ENCODE measurements at places on chromosomes 5 and 9.

DNA sequence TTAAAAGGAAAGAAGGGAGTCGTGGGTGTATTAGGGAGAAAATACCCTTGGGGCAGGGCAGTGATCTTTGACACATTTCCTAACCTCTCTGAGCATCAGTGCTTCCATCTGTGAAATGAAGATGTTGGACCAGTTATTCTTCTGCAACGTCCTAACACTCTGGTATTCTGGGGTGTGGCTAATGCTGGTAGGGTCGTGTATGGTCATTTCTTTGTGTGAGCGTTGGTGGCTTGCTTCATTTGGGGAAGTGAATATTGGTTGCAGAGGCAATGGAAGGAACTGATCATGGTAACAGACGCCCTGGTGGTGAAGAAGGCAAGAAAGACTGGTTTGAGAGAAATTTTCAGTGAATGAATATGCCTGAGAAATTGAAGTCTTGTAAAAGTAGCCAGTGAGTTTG lies 67.9 kb upstream of the TTC23L start:
- peak; percentile 36 for DNase-seq

DNA sequence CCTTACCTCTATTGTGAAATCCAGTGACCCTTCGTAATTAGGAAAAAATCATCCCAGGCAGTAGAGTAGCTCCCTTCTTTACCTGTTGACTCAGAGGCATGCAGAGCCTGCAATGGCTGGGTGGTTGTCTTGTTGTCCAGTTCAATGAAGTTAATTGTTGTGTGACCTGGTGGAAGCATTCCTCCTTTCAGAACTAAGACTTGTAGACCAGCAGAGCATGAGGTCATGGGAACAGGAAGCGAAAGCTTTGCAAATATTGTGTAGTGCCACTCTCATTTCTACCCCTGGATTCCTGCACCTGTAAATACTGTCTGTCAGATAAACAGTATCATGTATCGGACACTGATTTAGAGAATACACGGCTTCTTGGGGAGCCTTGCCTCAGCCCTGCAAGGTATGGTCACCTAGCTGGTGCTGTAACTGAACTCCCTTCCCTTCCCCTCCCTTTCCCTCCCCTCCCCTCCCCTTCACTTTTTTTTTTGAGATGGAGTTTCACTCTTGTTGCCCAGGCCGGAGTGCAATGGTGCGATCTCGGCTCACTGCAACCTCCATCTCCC lies 5.7 kb upstream of the PRXL2C start:
- DNase-seq = no peak

DNA sequence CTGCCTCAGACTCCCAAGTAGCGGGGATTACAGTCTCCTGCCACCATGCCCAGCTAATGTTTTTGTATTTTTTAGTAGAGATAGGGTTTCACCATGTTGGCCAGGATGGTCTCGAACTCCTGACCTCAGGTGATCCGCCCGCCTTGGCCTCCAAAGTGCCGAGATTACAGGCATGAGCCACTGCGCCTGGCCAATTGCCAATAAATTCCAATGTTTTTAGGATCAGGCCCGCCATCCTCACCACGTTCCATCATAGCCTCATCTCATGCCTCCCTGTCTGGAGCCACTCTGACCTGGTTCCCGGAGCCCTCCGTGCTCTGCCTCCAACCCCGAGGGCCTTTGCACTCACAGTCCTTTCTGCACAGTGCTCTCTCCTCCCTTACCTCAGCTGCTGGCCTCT lies 71.5 kb upstream of the RAPGEF1 start:
- no peak for DNase-seq

- no peak for DNase-seq
Measured at GRCh38 chr5:135025730-135026644, 8.0 kb downstream of the PITX1 start.

- no peak for DNase-seq
Measured at GRCh38 chr5:123937230-123937629, 425.3 kb downstream of the CSNK1G3 start.

DNA sequence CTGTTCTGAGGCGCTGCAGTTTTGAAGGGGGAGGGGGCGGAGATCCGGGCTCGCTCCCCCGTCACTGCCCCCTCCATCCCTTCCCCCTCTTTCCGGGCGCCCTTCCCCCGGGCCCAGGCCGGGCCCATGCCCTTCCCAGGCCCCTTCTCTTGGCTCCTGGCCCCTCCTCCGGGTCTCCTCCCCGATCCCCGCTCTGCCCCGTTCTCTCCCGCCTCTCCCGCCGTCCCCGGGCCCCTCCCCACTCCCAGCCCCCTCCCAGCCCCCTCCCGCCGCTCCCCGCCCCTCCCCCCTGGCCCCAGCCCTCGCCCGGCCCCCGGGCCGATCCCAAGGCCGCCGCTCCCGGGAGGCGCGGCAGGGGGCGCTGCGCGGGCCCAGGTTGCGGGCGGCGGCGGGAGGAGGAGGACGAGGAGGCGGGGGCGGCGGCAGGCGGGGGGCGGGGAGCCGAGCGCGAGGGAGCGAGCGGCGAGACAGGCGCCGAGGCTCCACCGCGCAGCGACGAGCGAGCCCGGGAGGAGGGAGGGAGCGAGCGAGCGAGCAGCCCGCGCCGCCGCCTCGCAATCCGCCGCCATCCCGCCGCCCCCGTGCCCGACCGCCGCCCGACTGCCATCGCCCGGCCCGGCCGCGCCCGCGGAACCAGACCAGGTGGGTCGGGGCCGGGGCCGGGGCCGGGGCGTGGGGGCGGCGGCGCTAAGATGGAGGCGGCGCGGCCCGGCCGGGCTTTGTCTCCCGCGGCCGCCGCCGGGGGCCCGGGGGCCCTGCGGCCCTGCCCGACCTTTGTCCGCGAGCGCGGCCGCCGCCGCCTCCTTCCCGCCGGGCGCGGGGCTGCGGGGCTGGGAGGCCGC lies at the start of gene PRRC2B:
TSS of gene PRRC2B (plus strand) at position 465 of the 842 bp plus-strand sequence. CDS start 36,059 bp downstream, outside the sequence.
- DNase-seq = peak; percentile 98

DNA sequence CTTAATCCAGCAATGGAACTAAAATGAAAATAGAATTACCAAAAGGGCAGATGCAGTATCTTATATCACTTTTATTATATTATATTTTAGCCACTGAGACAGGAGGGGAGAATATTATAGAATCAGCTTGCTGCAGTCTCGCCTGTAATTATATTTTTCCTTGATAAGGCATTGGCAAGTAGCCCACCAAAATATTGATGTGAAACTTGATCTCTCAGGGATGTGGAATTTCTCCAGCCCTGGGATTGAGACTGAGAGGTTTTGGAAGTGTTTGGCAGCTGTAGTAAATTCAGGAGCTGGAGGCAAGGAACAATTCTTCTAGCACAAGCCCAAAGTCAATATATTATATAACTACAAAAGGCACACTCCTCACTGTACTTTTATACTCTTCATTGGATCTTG lies 142.1 kb upstream of the ADAMTSL1 start:
- no peak for DNase-seq

GRCh38 chr5:145027286-145027685 lies 807.9 kb downstream of the PRELID2 start:
- no peak for DNase-seq

DNA sequence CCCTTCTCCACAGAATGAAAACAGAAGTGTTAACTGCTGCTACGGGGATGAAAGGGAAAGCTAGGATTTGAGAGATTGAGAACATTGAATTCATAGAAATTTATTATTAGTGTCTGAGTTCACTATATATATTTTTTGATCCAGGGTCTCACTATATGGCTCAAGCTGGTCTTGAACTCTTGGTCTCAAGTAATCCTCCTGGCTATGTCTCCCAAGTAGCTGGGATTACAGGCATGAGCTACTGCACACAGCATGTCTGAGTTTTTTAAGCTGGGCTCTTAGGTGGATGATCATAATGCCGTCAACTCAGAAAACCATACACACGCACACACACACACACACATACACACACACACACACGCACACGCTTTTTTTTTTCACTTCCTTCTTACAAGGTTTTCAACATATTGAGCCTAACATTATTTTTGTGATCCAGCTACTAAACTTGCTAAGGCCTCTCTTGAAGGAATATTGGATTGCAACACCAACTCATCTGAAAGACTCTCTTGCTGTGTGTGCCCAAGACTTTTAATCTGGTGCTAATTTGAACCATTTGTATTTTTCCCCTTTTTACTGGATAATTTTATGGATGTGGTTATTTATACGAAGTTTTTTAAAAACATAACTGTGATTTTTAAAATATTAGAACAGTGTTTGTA lies 1045.4 kb downstream of the DTWD2 start:
- no peak for DNase-seq

- no peak for DNase-seq
Measured at GRCh38 chr9:136031741-136032730, 63.1 kb downstream of the NACC2 start.

DNA sequence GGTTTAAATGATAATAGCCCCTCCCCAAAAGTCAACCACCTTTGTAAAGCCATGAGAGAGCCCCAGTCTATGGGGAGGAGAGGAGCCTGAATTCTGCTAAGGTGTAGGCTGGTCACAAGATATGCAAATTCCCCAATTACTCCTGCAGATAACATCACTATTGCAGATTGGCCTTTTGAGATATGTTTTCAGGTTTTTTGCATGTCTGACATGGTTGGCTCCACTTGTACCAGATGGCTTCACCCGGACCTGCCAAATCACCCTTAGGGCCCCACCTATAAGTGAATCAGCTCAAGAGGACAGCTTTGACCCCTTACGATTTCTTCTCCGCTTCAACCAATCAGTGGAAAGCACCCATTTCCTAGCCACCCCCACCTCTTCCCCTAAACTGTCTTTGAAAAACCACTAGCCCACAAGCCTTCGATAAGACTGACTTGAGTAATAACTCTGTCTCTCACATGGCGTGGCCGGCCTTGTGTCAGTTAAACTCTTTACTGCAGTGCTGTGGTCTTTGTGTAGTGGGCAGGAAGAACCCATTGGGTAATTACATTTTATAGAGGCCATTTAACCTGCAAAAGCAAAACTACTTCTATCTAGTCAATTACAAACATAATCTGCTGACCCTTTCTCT lies 69.7 kb downstream of the PRLR start:
- no peak for DNase-seq

DNA sequence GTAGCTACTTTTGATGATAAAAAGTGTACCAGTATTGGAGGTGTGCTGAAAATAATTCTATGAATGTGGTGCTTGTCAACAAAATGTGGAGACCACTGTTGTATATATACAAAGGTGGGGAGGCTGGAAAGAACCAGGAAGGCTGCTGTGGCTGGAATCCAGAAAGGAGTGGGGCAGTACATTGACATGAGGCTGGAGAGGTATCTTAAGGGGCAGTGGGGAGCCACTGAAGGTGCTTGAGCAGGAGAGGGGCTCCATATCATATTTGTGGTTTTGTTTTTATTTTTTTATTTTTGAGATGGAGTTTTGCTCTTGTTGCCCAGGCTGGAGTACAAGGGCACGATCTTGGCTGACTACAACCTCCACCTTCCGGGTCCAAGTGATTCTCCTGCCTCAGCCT lies 87.9 kb upstream of the NEURL1B start:
- no peak for DNase-seq

DNA sequence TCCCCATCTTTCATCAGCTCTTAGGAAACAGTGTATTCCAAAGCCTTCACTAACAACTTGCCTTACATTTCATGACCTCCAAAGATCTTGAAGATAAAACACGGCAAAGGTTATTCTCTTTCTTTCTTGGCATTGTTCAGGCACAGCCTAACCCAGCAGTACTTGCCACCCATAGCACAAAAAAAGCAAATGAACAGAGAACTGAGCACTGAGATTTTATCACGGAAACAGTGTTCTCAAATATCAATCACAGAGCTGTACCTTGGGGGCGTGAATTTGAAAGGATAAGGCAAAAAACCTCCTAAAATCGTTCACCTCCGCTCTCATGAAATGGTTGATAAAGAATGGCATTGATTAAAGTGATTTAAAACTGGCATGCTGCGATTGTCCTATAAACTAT lies 16.9 kb upstream of the KCNV2 start:
- no peak for DNase-seq

DNA sequence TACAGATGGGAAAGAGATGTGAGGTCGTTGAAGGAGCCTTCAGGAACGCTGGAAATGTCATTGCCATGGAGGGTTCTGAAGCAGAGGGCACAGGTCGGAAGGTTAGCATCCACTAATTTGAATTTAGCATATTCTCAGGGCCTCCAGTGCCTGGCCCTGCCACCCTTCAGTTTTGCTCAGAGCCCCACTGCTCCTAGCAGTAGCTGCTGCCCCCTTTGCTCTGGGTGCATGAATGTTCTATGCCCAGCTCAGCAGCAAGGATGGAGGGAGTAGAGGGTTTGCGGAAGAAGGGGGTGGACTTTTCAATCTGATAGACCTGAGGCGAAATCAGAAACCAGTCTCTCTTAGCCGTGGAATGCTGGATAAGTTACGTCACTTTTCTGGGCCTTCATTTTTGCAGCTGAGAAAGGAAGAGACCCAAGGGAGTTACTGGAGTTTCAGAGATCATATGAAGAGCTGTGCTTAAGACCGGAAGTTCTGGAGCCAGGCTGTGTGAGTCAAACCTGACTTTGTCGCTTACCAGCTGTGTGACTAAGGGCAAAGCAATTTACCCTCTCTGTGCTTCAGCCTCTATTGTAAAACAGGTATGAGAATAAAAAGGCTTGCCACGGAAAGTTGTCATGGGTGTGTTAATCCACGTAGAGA lies 133.2 kb upstream of the PANK3 start:
- no peak for DNase-seq

GRCh38 chr9:35490910-35491465 lies 1.1 kb downstream of the RUSC2 start:
- no peak for DNase-seq

- no peak for DNase-seq
Measured at GRCh38 chr5:66122379-66123034, 21.6 kb upstream of the SREK1 start.

- DNase-seq = no peak
Measured at GRCh38 chr5:142221091-142221860, 103.5 kb downstream of the SPRY4 start.

DNA sequence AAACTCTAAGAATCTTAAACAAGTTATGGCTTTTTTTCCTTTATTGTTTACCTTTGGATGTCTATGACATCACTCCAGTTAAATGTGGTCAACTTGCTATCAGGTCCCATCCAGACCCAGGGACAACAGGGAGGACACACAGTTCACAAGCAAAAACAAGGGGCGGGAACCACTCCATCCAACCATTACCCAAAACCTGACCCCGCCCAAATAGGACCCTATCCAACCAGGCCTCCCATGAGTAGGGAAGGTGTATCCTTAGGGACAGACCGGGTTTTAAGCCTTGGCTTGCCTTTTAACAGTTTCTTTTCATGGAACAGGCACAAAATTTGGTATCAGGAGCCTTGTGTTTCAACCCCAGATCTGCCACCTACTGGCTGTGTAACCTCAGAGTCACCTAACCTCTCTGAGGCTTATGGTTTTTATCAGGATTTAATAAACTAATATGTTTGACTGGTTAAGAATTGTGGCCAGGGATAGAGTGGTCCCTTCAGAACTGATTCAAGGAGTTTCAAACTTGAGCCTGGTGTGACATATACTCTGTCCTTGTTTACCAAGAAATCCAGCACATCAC lies 127.7 kb upstream of the RAD23B start:
- no peak for DNase-seq

DNA sequence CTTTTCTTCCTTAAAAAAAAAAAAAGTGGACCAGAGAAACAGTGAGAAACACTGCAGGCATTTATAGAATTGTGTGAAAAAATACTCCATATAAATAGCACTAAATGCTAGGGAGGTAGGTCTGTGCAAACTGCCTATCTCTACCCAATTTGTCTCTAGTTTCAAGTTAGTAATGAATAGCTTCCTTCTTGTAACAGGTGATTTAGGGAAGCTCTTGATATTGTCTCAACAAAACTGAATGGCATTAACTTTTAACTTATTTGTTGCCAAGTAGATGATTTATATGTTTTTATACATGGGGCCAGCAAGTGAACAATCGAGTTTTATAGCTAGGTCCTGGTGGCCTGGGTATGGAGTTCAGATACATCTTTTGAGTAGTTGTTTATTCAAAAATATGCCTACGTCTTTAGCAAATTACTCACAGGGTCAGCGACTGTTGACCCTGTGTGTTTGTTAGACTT lies 283.6 kb downstream of the NR3C1 start:
- DNase-seq = no peak
